ENCODE measurements at places on chromosomes 11 and 22.
A peak's percentile ranks its signal among the peaks of the same experiment; 100 is the strongest.

DNA sequence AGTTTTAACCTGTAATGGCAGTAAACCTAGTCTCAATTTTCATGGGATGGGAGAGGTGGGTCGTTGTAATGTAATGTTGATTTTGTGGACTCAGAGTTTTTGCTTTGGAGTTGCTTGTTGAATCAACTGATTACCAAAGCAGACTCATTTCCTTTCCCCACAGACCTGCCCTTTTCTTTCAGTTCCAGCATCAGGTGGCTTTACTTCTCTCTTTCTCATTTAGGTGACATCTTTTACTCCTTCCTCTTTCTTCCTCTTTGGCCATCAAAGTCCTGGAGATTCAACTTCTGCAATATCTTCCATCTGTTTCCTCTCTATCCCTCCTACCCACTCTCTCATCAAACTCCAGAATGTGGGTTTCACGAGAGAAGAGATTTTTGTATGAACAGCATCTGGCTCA is 313.9 kb downstream of the TMEM135 start:
- peaks cover 8% of the 10 kb centered on the region for H3K4me1 ChIP-seq
- H3K4me3 ChIP-seq: no peak overlapping the region
- no peak for DNase-seq
- H3K27ac ChIP-seq: no peak overlapping the region
- H3K36me3 ChIP-seq: no peaks in the 10 kb centered on the region

- no peaks in the 10 kb centered on the region for H3K27me3 ChIP-seq
- peaks cover 5% of the 10 kb centered on the region for H3K4me1 ChIP-seq
- no peak overlapping the region for H3K27ac ChIP-seq
- peak; percentile 26 for DNase-seq
Measured at GRCh38 chr11:110376711-110377324, 52.9 kb upstream of the FDX1 start.

DNA sequence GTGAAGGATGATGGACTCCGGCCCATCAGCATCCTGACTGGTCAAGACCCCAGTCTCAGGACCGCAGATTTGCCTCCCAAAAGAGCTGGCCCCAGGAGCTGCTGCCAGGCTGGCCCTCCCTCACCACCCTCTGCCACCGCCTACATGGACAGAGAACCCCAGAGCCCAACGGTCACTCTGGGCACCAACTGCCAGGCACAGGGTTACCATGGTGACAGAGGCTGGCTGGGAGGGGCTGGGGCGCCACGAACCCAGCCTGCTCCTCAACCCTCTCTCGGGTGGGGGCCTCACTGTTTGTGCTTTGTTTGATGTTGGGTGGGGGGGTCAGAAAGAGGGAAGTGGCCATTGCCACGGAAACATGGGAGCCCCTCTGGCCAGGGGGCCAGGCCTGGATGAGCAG is 55.8 kb downstream of the ELFN2 start:
- no peak for DNase-seq
- H3K36me3 ChIP-seq: peaks cover 3% of the 10 kb centered on the region
- peaks cover 15% of the 10 kb centered on the region for H3K27me3 ChIP-seq
- no peak overlapping the region for H3K4me3 ChIP-seq
- no peaks in the 10 kb centered on the region for H3K4me1 ChIP-seq

DNA sequence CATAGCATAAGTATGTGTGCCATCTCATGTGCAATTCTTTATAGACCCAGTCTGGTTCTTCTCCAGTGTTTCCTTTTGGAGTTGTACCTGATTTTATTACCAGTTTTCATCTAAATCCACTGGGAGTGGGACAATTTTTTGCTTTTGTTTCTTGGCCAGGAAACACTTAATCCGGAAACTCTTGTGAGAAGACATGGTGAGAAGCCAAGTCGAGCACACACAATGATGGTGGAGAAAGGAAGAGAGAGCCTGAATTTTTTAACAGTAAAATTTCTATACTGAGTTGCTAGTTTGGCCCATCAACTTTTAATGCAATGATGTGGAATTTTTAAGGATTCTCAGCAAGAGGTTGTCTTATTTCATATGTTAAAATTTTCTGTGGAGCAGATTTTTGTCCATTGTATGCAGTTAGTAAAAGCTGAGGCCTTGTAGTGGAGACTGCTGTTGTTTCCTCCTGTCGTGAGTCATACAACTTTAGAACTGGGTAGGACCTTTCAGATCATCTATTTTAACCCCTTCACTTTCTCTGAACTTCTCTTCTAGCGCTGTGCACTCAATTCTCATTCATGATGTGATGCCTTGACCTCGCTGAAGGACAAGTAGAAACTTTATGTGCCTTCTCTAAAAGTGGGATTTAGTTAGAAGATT is 17.1 kb downstream of the FAR1 start:
- peaks cover 5% of the 10 kb centered on the region for H3K36me3 ChIP-seq
- no peaks in the 10 kb centered on the region for H3K27me3 ChIP-seq
- H3K4me1 ChIP-seq: peaks cover 11% of the 10 kb centered on the region

GRCh38 chr22:28988457-28988856 is 73.2 kb downstream of the C22orf31 start:
- no peak overlapping the region for H3K27ac ChIP-seq
- peaks cover 28% of the 10 kb centered on the region for H3K27me3 ChIP-seq
- H3K36me3 ChIP-seq: no peaks in the 10 kb centered on the region
- DNase-seq: no peak
- H3K4me1 ChIP-seq: no peaks in the 10 kb centered on the region

DNA sequence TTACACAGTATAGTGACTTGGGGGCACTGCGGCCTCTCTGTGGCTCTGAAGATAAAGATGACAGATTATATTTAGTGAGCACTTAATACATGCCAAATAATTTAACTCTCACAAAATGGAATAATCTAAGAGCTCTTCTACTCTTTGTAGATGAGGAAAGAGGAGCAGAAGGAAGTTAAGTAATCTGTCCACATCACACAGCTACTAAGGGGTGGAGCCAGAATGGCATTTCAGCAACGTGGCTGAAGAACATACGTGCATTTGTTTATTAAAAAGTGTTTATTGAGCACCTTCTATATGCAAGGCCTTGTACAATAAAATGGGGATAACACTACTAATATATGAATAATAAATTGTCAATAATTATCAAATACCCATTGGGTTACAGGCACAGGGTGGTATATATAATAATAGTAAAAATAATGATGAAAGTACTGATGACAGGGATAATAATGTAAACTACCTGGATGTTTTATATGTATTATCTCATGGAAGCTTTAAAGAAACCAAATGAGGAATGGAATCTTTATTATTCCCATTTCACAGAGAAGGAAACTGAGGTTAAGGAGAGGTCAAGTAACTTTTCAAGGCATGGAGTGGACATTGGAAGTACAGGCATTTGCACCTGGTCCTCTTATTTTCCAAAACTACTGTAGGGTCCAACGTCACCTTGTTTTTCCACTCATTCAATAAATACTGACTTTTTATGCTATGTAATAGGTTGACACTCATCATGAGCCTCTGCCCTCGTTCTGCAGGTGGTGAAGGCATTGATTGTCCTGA is 38.0 kb upstream of the IL17RA start:
- no peak overlapping the region for H3K27ac ChIP-seq
- no peaks in the 10 kb centered on the region for H3K4me1 ChIP-seq
- no peaks in the 10 kb centered on the region for H3K36me3 ChIP-seq
- peaks cover 31% of the 10 kb centered on the region for H3K27me3 ChIP-seq

GRCh38 chr11:69406060-69406459 is 75.4 kb upstream of the LINC01488 start:
- peaks cover 7% of the 10 kb centered on the region for H3K4me1 ChIP-seq
- peaks cover 14% of the 10 kb centered on the region for H3K27me3 ChIP-seq
- no peak for DNase-seq
- H3K27ac ChIP-seq: no peak overlapping the region
- H3K36me3 ChIP-seq: no peaks in the 10 kb centered on the region

GRCh38 chr11:25247336-25247735 is 750.5 kb downstream of the LUZP2 start:
- no peak overlapping the region for H3K27ac ChIP-seq
- H3K4me3 ChIP-seq: no peak overlapping the region
- no peak for DNase-seq
- no peaks in the 10 kb centered on the region for H3K27me3 ChIP-seq

GRCh38 chr11:69674267-69674885 is 777 bp downstream of the LTO1 start:
- H3K4me3 ChIP-seq: peak overlapping the region; percentile 89
